Dermis microvascular lymphatic vessel endothelial cell (primary cell): ENCODE measurements at places on chromosomes 2 and 18. TPM values are rescaled to one million over a fixed set of nuclear protein-coding genes. Genes with fewer than 3 reads are reported as not detected.

DNA sequence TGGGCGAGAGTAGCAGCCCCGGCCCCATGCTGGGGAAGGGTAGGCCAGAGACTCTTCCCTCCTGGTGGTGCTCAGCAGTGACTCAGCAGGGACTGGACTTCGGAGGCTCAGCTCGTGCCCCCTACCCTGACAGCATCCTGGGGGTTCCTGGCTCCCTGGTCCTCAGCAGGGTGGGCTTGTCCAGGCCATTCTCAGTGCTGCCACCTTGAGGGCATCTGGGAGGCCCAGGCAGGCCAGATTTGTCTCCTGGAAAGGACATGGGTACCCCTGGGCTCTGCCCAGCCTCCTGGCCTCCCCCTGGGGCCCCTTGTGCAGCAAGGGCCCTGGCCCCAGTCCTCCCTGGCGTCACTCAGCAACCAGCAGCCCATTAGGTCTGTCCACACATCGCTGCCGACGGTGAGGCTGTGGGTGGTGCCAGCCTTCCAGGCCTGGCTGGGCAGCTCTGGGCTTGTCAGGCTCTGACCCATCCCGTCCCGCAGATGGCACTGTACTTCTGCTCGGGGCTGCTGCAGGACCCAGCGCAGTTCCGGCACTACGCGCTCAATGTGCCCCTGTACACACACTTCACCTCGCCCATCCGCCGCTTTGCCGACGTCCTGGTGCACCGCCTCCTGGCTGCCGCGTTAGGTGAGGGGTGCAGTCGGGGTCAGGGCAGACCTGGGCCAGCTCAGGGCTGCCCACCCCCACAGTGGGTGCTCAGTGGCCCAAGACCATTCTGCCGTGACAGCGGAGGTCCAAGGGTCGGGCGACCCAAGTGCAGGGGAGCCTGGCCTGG, 45.0 kb upstream of the ALPP start:
- DNase-seq: no peak

FRZB gene
- total RNA-seq: 0.13 and 0.51 TPM in 2 replicates

CFAP65 gene
- not detected in 2 replicates for total RNA-seq

- no peak for DNase-seq
These were observed 19.0 kb downstream of the TWSG1 start for GRCh38 chr18:9353596-9353995.

YWHAQ gene
- total RNA-seq: 188 and 199 TPM in 2 replicates

- no peak for DNase-seq
These were observed 628.6 kb upstream of the ID2 start for GRCh38 chr2:8053216-8053615.

- peak; percentile 84 for DNase-seq
These were observed 7.6 kb upstream of the ADAM23 start for GRCh38 chr2:206435742-206436141.

PROKR1 gene
- total RNA-seq: under 0.01 TPM in 2 replicates
